ENCODE measurements at places on chromosomes 1 and 21.

DNA sequence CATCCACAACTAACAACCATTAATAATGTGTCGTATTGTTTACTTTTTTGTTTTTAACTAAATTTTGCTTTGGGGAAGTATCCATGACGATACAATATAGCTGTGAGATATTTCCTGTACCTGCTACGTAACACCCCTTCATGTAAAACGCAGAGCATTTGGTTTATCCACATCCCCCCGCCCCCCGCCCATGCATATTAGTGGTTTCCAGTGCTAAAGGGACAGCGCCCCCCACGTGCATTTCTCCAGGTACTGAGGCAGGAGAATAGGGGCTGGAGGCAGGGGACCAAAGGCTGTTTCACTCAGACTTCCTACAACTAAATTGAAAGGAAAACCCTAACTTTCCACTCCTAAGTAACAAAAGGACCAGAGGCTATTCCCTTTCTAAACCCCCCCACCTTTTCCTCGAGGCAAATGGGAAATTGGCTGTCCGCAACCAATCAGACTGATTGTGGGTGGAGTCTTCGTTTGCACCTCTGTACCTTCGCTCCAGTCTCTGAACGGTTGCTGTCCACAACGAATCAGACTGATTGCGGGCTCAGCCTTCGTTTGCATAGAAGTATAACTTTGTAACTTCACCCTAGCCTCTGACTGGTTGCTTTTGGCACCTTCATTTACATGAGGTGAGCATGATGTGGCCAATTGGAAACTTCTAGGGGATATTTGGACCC is 12.2 kb upstream of the RIPK4 start:
- DNase-seq, result peak; percentile 47

- no peak for DNase-seq
These were observed 6.8 kb upstream of the EPS8L3 start for GRCh38 chr1:109770331-109771095.

DNA sequence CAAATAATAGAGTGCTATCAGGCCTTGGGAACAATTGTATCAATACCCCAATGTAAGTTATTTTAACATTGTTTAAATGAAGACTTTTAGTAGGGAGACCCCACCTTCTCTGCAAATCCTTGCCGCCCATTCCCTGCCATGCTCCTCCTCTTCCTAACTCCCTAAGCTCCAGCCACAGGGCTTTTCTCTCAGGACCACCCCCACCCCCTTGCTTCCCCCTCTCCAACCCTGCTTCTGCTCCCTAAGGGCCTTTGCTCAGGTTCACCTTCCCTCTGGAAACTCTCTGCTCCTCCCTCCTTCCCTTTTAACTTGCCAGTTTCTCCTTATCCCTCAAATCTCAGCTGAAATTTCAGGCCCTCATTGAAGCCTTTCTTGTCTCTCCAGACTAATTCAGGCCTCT is 16.8 kb downstream of the CCDC190 start:
- no peak for DNase-seq

- no peak for DNase-seq
These were observed 5.5 kb upstream of the ANKRD65 start for GRCh38 chr1:1426496-1427105.

DNA sequence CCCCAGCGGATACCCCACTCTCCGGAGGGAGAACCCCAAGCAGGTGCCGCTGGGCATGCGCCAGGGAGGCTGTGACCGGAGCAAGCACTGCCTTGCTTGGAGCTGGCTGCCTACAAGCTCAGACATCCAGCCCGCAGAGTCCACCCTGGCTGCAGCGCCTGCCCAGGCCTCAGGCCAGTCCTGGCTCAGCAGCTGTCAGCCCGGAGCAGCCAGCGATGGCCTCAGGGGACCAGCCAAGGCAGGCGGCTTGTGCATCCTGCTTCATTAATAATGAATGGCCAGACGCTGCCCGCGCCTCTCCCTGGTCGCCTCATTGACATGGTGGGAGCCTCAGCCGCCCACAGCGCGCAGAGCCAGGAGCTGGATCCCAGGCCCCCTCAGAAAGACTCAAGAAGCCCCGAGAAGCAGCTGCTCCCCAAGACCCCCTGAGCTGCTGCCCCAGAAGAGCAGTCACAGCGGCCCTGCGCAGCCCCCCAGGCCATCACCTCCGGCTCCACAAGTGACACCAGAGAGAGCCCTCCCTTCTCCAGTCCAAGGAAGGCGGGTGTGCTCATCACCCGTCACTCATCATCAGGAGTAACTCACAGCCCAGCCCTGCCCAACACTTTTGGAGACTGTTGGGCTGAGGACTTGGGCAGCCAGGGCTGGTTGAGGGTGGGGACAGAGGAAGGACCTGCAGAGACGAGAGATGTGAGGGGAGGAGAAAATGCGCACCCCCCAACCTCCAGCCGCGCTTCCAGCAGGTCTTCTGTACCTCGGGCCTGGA is 19.6 kb downstream of the KCNAB2 start:
- DNase-seq, result no peak

DNA sequence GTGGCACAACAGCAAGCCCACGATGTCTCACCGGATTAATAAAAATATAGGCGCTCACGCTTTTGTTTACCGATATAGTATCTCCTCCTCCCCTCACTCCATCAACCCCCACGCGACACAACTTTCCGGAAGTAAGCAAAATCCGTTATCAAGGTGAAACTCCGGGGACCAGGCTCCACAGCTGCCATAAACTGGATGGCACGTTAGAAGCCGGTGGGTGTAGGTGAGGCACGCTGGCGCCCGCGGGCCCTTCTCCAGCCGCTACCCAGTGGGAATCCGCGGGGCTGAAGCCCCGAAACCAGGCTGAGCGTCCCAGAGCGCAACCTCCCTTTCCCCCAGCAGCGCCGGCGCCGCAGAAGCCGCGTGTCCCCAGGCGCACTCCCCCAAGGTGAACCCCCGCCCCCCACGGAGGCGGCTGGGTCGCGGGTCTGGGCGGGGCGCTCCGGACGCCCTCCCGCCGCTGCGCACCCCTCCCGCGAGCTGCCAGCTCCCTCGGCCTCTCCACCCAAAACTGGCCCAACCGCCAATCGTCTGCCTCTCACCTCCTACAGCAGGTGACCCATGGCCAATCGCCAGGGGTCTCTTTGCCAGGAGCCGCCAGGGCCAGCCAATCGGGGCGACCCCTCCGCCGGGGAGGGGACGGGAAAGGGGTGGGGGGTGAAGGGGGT is 112.4 kb downstream of the OSBPL9 start:
- peak; percentile 83 for DNase-seq

GRCh38 chr1:109441069-109441468 is 14.8 kb upstream of the PSMA5 start:
- DNase-seq, result no peak

Measured in right kidney (tissue), 9 donors.